ENCODE measurements at places on chromosomes 2 and 18.

GRCh38 chr2:151040039-151040438 is 221.6 kb downstream of the RBM43 start:
- DNase-seq, result no peak

DNA sequence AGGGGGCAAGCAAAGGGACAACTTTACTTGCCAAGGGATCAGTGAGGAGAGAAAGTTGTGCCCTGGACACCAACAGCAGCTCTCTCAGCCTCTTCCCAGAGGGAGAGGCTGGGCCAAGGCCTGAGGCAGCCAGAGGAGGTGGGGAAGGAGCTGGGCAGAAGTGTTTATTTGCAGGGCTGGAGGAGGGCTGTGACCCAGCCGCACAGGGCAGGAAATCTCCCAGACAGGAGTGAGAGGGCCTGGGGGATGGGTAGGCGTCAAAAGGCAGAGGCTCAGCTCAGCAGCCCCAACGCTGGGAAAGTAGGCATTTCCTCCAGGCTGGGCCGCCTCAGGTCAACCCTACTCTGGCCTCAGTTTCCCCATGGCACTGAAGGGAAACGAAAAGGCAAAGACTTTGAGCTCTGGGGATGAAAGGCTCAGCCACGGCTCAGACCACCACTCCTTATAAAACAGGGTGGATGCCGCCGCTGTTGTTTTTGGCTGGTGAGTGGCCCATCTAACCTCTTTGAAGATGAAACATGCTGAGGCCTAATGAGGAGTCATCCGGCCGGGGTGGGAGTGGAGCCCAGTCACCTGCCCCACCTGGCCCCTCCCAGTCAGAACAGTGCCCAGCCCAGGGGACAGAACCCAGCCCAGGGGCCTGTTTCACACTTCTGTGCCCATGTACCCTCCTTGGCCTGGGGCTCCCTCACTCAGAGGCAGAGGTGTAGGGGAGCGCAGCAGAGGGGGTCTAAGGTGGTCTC is 21.9 kb upstream of the SEMA4C start:
- peak; percentile 86 for DNase-seq

DNA sequence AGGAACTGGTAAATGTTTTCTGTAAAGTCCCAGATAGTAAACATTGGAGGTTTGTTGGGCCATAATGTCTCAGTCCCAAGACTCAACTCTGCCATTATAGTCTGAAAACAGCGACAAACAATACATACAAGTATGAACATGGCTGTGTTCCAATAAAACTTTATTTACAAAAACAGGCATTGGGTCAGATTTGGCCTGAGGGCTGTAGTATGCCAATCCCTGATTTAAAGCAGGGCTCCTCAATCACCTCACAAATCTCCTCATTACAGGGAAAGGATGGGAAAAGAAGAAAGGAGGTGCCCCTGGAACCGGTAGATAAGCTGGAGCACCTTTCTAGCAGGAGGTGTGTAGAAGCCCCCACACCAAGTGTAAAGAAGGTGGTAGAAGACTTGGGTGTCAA is 48.9 kb upstream of the UPP2 start:
- no peak for DNase-seq

DNA sequence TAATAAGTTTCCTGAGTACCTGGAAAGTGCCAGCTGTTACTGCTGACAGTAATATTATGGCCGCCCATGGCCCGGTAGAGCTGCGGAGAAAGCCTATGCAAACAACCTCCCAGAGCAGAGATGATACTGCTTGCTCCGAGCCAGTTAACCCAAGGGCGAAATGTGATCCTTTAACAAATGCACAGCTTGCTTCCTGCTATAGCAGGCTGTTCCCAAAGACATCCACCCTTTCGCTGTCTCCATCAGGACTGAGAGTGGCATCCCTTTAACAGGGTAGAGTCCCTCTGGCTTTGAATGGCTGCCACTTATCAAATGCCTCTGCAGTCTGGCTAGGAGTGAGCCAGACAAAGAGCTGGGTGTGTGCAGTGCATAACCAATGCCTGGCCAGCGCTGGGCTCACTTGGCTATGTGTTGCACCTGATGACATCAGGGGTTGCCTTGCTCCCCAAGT is 69.7 kb upstream of the DAPL1 start:
- DNase-seq, result peak; percentile 52

DNA sequence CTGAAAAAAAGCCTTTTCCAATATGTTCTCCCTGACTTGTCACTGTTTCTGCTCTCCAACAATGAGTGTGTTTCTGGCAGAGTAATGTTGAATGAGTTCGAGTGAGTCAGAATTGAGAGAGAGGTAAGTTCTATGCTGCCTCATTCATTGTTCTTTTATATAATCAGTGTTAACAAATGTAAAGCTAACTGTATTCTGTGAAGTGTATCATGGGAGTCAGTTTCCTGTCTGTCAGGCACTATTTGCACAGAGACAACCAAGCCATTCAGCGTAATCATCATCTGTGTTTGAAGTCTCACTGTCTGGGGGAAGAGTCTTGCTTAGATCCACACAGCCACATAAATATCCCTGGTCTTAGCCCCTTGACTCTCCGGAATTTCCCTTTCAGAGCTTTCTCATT is 22.0 kb upstream of the UPP2 start:
- no peak for DNase-seq

- DNase-seq, result no peak
Measured at GRCh38 chr2:85647823-85648526, 20.0 kb downstream of the SFTPB start.

DNA sequence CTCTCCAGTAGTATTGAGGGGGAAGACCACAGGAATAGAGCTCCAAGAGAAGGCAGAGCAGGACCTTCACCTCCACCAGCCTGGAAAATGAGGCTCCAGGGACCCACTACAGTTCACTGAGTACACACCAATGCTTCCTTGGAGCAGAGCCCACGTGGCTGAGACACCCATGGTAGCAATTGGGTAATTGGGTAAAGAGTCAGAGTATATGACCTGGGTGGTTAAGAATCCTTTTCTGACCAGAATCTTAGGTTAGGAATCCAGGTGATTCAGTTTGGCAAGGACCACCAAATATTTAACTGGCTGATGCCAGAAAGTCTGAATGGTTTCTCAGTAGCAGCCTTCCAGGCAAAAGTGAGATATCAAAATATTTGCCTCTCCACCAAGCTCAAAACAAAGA is 107.7 kb downstream of the MDH1 start:
- no peak for DNase-seq

- DNase-seq, result peak; percentile 31
Measured at GRCh38 chr2:236728916-236729670, 159.5 kb downstream of the ACKR3 start.

DNA sequence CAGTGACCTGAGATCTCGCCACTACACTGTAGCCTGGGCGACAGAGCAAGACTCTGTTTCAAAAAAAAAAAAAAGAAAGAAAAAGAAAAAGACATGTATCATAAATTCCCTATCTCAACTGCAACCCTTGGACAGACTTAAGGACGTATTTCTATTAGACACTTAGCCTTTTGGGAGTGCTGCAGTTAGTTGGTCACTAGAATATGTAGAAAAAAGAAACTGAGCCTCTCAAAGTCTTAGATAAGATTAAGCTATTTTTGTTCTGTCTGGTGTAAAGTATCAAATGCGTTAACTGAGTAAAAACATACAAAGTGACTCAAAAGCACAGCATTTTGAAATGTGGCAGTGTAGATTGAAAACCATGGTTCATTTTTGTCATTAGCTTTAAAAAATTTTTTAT is 7.3 kb downstream of the NBEAL1 start:
- DNase-seq, result no peak

DNA sequence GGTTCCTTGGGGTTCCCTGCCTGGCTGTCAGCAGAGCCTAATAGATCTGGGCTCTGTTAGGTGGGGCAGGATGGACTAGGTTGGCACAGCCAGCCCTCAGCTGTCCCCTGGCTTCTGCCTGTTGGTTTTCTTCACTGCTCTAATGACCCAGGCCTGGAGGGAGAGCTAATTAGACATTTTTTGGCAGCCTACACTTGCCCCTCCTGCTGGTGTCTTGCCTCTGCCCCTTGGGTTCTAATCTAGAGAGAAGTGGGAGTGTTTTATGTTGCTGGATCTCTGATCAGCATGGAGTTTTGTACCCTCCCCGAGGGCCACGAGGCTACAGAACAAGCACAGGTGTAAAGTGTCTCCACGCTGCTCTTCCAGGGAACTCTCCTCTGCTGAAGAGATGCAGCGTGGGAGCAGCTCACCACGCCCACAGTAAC is 199.4 kb upstream of the RASGRP3 start:
- DNase-seq, result no peak

- DNase-seq, result no peak
Measured at GRCh38 chr2:187034434-187034833, 185.5 kb upstream of the ZSWIM2 start.

GRCh38 chr18:3283253-3283863 is 21.4 kb downstream of the MYL12B start:
- DNase-seq, result no peak

DNA sequence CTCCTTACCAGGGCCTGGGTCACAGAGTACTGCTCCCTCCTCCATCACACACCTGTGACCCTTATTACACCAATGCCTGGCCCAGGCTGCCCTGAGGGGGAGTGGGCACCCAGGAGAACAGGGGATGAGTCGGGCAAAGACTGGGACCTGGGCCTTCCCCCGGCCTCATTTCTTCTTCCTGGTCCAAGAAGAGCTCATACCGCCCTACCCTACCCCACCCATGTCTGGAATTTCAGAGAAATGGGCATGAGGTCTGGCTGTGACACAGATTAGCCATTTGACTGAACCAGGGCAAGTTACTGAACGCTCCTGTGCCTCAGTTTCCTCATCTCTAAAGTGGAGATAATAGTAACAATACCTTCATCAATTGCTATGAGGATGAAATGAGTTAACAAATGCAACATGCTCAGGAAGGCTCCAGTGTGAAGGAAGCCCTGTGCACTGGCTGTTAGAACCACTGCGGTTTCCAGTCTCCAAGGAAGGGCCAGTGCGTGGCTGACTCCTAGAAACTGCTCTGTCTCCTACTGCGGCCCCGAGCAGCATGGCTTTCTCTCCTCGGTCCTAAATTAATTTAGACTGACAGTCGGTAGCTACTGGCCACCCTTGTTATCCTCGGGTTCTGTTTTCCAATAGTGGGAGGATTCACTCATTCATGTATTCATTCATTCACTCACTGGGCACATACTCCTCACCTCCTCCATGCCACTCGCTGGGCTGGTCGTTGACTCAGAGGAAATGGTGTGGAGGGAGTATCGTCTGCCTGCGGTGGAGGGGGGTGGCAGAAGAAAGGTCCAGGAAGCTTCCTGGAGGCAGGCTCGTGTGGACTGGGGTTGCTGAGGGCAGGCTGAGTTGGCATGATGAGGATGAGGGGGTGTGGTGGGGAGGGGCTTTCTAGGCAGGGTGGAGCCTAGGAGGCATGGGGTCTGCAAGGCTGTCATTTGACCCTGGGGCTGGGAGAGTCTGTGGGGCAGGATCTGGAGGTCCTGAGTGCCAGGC is 175.6 kb downstream of the GLI2 start:
- no peak for DNase-seq

GRCh38 chr2:3222636-3223035 is 155.0 kb downstream of the EIPR1 start:
- no peak for DNase-seq

GRCh38 chr2:1010415-1010930 is 59.8 kb downstream of the SNTG2 start:
- peak; percentile 33 for DNase-seq

GRCh38 chr2:138212434-138212833 is 248.2 kb downstream of the HNMT start:
- DNase-seq, result no peak

DNA sequence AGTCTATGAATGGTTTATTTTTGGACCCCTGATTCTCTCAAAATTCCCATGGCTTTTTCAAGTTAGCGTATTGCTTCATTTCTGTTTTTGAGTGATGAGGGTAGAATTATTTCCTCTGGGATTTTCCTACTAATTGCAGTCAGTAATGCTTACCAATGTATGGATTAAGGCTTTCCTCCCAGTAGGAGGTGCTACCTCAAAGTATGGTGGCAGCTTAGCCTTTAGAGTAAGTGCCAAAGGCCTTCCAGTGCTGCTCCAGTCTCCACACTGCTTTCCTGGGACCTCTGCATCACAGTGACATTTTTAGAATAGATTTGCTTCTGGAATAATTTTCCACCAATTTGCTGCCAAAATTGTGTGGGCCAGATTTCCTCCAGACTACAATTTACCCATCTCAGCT is 16.2 kb upstream of the SSB start:
- no peak for DNase-seq

GRCh38 chr18:38619129-38619528 is 1053.5 kb upstream of the CELF4 start:
- no peak for DNase-seq

GRCh38 chr18:9750606-9751304 is 42.7 kb downstream of the RAB31 start:
- no peak for DNase-seq

GRCh38 chr2:220814441-220814840 is 757.7 kb downstream of the EPHA4 start:
- no peak for DNase-seq

- no peak for DNase-seq
Measured at GRCh38 chr2:70560040-70560439, 6.4 kb upstream of the TGFA start.

GRCh38 chr2:156319811-156320485 is 12.6 kb downstream of the NR4A2 start:
- DNase-seq, result peak; percentile 87

- DNase-seq, result no peak
Measured at GRCh38 chr2:216082117-216082711, 495 bp downstream of the TMEM169 start.

GRCh38 chr2:240839152-240840143 is 19.4 kb upstream of the KIF1A start:
- DNase-seq, result no peak

DNA sequence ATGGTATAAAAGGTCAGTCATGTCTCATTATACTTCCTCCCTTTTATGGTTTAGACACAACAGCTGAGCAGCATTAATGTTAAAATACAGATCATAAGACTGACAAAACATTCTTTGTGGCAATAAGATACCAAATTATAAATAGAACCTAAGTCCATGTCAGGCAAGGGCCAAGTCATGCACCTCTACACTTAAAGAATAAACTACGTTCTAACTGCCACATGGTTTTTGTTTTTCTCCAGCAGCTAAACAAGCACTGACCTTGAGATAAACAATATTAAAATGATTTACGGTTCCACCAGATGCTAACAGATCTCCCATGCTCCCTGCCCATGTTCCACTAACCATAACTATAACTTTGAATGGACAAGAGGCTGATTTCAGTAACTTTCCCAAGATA is 368.6 kb upstream of the TFPI start:
- DNase-seq, result no peak

GRCh38 chr2:53939656-53940055 is 31.1 kb downstream of the PSME4 start:
- no peak for DNase-seq

Measured in ELF-1 (cell line).